AML-193 (cell line): ENCODE measurements at places on chromosomes 11 and 22.

GRCh38 chr22:41284465-41284864 lies 1.5 kb downstream of the RANGAP1 start:
- DNase-seq, result no peak

DNA sequence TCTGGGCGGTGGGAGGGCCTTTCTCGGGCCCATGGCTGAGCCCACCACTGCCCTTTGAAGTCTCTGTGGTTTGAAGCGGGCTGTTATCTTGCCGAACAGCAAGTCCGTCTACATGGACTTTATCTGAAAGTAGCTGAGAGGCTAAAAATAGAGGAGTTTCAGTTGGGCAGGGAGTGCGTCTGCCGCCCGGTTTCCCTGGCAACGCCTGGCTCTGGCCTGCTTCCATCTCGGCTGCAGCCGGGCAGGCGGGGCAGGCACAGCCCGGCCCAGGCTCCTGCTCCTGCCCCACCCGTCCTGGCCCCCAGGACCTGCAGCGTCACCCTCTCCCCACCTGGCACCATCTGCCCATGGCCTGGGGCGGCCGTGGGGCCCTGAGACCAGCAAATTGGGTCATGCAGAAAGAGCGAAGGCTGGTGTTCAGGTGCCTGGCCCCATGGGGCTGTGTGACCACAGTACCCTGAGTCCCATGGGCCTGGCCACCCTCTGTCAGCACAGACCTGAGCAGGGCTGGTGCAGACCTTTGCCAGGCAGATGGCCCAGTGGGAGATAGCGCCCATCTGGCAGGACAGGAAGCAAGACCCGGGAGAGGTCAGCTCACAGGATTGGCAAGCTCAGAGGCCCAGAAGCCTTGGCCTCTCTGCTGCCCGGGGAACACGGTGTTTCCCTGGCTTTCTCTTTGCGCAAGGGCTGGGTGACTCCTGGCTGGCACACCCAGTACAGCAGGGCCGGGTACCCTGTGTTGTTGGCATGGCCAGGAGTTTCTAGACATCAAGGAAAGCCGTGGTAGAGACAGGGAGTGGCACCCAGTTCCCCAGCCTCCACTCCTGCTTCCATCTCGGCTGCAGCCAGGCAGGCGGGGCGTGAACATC lies 79.1 kb upstream of the KCNQ1OT1 start:
- no peak for DNase-seq

- DNase-seq, result no peak
These were observed 17.9 kb downstream of the POLR3H start for GRCh38 chr22:41526226-41526829.

DNA sequence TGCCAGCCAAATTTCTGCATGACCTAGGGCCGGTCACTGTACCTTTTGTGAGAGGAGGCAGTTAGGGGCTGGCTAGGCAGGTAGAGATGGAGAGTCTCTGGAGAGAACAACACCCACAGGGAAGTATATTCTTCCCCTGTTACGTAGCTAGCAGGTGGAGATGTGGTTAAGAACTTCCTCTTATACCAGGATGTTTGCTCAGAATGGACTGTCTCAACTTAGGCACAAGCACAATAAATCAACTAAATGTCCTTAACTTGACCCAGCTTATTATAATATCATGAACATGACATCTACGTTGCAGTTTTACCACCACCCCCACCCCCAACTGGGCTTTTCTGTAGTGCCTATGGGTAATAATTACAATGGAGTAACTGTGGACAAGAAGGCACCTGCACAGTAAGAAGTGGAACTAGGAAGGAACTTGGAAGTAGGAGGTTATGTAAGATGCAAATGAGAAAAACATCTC lies 60.7 kb upstream of the MPEG1 start:
- peak; percentile 78 for DNase-seq

- DNase-seq, result no peak
These were observed 118.2 kb upstream of the BLID start for GRCh38 chr11:122234257-122234656.

DNA sequence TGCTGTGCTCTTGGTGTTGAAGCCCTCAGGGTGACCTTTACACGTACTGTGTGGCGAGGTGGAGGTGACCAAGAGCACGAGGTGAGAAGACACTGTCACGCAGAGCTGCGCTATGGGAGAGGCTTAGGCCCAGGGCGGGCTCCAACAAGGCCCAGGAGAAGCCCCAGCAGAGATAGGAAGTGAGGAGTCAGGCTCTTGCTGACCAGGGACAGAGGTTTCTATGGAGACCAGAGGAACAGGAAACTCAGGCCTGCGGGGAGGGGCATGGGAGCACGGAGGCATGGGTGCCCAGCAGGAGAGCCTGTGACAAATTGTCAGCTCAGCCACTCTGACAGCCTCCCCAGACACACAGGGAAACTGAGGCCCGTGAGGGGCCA lies 15.8 kb downstream of the DGKZ start:
- peak; percentile 43 for DNase-seq
